ENCODE measurements at places on chromosomes 2 and 18.
A peak's percentile ranks its signal among the peaks of the same experiment; 100 is the strongest.

DNA sequence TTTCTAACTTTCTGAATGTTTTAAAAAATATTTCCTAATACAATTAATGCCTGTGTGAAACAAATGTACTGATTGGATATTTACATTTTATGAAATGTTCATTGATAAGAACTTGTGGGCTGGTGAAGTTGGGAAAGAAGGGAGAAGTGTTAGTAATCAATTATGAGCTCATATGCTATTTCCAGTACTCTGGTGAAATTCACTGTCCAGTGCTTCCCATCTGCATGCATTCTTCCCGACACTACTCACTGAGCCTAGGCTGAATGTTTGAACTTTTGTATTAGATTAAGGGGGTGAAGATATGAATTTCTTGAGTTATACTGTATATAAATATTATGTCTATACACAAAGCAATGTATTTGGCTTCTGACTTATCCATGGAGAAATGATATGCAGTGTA is 36.0 kb downstream of the SKA1 start:
- no peak for DNase-seq

DNA sequence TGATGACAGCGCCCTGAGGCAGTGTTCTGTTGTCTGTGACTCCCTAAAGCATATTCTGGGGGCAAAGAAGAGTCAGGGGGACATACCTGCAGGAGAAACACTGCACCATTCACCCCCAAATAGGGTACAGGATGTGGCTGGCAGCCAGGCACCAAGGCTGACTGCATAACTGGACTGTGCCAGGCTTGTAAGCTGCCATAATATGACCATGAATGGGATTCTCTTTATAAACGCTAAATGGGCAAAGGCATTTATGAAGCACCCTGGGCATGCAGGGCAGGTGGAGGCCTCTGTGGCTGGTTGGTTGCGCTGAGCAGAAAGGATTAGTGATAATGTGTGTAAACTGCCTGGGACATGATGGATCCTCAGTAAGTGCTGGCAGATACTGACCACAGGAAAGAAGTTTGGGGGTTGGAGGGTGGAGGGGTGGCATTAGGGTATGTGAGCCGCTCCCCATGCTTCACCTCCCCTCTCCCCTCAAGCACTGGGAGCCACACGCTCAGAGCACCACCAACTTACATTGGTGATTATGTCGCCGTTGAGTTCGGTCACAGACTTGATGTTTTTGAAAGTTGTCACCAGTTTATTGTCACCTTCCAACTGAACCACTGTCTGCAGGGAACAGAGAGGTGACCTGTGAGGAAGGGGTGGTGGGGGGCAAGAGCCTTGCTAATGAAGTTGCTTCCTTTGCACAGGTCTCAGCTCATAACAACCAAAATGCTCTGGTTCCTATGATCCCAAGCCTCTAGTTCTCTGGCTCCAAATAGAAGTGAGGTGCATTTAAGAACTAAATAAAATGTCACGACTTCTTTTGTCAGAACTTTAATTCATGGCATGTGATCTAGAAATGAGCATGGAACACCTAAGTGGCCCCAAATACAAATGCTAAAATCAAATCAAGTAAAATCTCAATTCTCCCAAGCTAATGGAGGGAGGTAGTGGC is 3.6 kb downstream of the FABP1 start:
- DNase-seq: no peak

GRCh38 chr2:103859238-103859637 is 994.7 kb upstream of the POU3F3 start:
- DNase-seq: peak; percentile 18

- no peak for DNase-seq
Observed at GRCh38 chr2:161238265-161238559, 70.0 kb upstream of the PSMD14 start.

- no peak for DNase-seq
Observed at GRCh38 chr2:107380912-107381311, 445.8 kb upstream of the RGPD4 start.
